Stimulated activated CD8-positive, alpha-beta memory T cell treated with anti-CD3 and anti-CD28 coated beads, Interleukin-7, amount 100 ng/mL, for 1 hour (primary cell): ENCODE measurements at places on chromosomes 1 and 21.

DNA sequence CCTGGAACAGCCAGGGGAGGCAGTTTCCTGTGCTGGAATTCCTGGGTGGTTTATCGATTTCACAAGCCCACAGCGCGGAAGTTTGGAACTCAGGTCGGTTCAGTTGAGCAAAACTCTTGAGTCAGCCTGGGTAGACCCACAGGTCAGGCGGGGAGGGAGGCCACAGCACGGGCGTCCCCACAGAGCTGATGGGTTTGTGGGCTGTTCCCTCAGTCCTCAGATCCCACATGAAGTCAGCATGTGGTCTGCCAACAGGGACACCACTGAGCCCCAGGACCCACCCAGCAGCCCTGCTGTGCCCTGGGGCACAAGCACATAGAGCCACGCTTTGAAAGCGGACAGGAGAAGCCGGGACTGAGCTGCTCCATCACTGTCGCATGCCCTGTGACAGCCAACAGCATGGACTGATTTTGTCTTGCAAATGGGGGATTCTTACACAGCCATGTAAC is 17.4 kb downstream of the BMP8A start:
- DNase-seq: no peak

- DNase-seq: no peak
Observed at GRCh38 chr1:165787741-165788140, 19.1 kb upstream of the TMCO1 start.

GRCh38 chr21:35470522-35470921 is 421.4 kb upstream of the RUNX1 start:
- no peak for DNase-seq

DNA sequence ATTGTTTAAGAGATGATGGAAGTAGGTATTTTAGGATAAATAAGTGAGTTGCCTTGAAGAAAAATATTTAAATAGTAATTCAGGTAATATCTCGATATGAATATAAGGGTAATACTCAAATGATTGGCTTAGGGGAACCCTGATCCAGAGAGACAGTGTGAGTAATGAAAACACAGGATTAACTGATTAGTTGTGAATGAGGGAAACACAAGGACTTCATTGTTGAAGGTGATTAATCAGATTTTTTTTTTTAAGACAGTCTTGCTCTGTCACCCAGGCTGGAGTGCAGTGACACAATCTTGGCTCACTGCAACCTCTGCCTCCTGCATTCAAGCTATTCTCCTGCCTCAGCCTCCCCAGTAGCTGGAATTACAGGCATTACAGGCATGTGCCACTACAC is 12.7 kb downstream of the SLC25A33 start:
- no peak for DNase-seq

DNA sequence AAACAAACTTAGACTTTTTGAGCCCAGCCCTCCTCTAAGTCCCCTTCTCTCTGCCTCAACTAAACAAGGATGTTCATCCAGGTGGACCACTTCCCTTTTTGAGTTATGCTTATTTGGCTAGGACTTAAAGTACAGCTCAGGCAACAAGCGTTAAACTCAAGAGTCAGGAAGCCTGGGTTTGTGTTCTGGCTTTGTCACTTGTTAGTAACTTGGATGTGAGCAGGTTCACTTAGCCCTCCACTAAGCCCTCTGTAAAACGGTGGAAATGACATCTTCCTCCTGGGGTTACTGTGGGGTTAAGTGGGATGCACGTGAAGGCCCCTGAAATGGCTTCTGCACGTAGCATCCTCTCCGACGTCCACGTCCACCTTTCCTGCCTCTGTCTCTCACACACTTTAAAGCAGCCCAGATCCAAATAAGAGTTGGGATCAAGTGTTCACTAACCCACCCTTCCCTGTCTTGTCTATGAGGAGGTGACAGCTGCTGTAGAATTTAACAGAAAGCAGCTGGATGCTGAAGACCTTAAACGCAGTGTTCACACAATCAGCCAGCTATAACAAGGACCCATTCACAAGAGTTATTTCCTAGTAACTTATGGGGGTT is 152.7 kb downstream of the TGFBR3 start:
- DNase-seq: no peak

DNA sequence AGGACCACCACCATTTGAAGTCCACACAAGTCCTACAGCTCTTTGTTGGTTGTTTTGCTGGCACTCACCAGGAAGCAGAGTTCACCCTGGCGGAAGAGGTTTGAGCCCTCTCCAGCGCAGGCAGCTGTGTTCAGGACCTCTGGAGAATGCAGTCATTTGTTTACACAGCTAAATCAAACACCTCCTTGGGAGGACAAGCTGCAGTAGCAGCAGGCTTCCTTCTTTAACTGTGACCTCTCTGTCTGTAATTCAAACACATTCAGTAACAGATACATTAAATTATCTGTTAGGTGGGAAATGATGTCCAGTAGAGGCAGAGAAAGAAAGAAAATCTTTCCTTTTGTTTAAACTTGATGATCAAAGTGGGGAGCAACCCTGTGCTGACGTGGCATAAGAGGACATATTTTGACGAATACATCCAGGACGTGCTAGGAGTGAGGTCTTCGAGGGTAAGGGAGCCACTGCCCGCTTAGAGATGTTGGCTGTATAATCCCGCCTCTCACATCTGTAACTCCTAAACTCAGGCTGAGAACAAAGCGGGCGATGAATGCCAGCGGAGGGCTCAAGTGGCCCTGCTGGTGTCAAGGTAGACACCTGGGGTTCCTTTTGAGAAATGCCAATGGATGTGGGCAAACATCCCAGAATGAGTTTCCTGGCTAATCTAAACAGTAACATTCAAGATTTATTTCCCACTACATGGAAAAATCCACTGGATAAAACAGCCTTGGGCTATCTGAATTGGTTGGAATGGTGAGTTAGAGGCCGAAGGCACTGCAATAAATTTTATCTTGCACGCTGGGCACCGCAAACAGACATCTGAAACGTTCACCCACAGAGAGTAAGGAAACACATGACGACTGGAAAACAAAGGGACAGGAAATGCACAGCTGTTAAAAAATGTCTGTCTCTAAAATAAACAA is 51.7 kb downstream of the ABCA4 start:
- DNase-seq: no peak

DNA sequence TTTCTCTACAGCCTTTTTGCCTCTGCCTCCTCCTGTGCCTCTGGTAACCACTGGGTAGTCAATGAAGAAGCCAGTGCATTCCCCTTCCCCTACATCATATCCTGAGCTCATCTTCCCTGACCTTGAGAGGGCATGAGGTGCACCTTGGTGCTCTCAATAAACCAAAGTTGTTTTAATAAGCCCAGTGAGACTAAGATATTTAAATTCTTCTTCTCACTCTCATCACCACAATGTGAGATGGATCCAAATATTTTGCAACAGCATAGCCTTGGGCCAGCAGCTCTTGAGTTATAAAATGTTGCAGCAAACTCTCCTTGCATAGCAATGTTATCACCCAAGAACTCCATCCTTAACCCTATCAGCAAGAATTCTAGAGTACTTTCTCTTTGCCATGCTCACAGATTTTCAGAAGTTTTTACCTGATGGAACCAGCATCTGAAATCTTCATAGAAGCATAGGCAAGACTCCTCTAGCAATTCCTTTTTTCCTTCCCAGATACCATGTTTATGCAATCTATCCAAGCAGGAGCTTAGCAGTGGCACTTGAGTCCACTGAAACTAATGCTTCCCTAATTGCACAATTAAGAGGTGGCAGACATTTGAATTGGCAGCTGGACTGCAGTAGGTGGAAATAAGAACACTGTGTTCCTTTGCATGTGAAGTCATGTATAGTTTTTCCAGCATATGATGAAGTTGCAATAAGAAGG is 36.8 kb downstream of the CDC7 start:
- DNase-seq: no peak
